ENCODE measurements at places on chromosomes 7 and 10.

GRCh38 chr7:29858191-29858951, 52.1 kb downstream of the WIPF3 start:
- peak; percentile 55 for ATAC-seq

GRCh38 chr10:60905580-60905979, 38.4 kb downstream of the RHOBTB1 start:
- ATAC-seq, result no peak

GRCh38 chr7:37341033-37341630, 107.5 kb downstream of the ELMO1 start:
- ATAC-seq, result no peak

GRCh38 chr10:123140983-123141390, 5.2 kb downstream of the HMX3 start:
- ATAC-seq, result no peak

- no peak for ATAC-seq
Measured at GRCh38 chr7:114986190-114987180, 64.6 kb downstream of the MDFIC start.

GRCh38 chr7:121515229-121515628, 119.1 kb upstream of the FAM3C start:
- ATAC-seq, result no peak

DNA sequence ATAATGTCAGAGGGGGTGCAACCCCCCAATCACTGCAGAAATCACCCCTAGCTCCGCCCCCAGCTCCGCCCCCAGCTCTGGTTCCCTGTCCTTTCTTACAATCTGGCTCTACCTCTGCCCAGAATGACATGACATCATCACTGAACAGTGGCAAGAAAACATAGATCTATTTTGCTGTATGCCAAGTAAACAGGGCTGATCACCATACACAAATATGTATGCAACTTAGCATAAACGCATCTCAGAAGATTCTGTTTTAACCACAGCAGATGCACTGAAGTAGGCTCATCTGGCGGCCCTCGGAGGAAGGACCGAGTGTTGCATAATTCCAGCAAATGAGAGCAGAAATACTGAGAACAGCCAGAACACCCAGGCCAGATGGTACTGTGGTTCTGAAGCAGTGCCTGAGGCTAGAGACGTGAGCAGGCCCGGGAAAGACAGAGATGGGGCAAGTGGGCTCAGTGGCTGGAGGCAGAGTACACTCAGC, 293.3 kb upstream of the KLF14 start:
- peak; percentile 84 for ATAC-seq

DNA sequence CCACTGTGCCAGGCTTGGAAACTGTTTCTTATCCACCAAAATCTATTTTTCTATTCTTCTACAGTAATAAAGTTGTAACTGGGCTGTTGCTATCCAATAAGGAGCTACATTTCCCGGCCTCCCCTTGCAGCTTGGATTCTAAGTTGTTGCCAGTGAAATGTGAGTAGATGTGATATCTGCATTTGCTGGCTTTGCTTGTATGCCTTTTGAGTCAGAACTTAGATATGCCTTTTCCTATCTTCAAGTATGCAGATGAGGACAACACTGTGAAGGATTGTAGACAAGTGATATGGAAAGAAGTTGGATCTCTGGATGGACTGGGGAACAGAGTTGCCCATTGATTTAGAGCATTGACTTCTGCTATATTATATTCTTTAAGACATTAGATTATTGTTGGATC, 236.9 kb downstream of the REEP3 start:
- ATAC-seq, result peak; percentile 44

- no peak for ATAC-seq
Measured at GRCh38 chr7:150363872-150364271, 4.8 kb upstream of the REPIN1 start.

GRCh38 chr7:133724694-133725093, 402.4 kb upstream of the LRGUK start:
- ATAC-seq, result no peak
